ENCODE measurements at places on chromosomes 1 and 21. TPM values are rescaled to one million over a fixed set of nuclear protein-coding genes. Genes with fewer than 3 reads are reported as not detected.

The RBBP5 gene
- total RNA-seq = 10.2 TPM

The NEGR1 gene
- total RNA-seq = 0.05 TPM

The FCMR gene
- total RNA-seq = 0.05 TPM

The COL11A1 gene
- 0.07 TPM for total RNA-seq

The PODN gene
- not detected for total RNA-seq

The OR6K6 gene
- total RNA-seq = not detected

The SNAPIN gene
- 56.8 TPM for total RNA-seq

The C1orf226 gene
- 0.46 TPM for total RNA-seq

The SEMA4A gene
- 7.6 TPM for total RNA-seq
